ENCODE measurements at places on chromosomes 7 and 10.

- H3K27ac ChIP-seq: no peak overlapping the region
- H3K36me3 ChIP-seq: no peaks in the 10 kb centered on the region
- H3K4me1 ChIP-seq: no peaks in the 10 kb centered on the region
- H3K4me3 ChIP-seq: no peak overlapping the region
- H3K27me3 ChIP-seq: no peaks in the 10 kb centered on the region
These were observed 14.3 kb upstream of the VIPR2 start for GRCh38 chr7:159158888-159159405.

GRCh38 chr10:125068406-125068805, 92.0 kb downstream of the CTBP2 start:
- H3K4me1 ChIP-seq: peaks cover 17% of the 10 kb centered on the region
- H3K27me3 ChIP-seq: peaks cover 61% of the 10 kb centered on the region
- no peak overlapping the region for H3K27ac ChIP-seq
- no peak overlapping the region for H3K4me3 ChIP-seq
- H3K36me3 ChIP-seq: no peaks in the 10 kb centered on the region

GRCh38 chr7:47669178-47669891, 87.4 kb upstream of the TNS3 start:
- no peaks in the 10 kb centered on the region for H3K27me3 ChIP-seq
- peak overlapping the region; percentile 19 for H3K4me3 ChIP-seq
- no peaks in the 10 kb centered on the region for H3K36me3 ChIP-seq
- H3K27ac ChIP-seq: peak overlapping the region; percentile 97
- peak; percentile 96 for ATAC-seq
- peaks cover 62% of the 10 kb centered on the region for H3K4me1 ChIP-seq

GRCh38 chr10:68973975-68974374, 14.6 kb upstream of the KIFBP start:
- ATAC-seq: no peak
- no peak overlapping the region for H3K4me3 ChIP-seq
- no peaks in the 10 kb centered on the region for H3K4me1 ChIP-seq
- H3K27ac ChIP-seq: peak overlapping the region; percentile 32

- H3K27me3 ChIP-seq: peaks cover 95% of the 10 kb centered on the region
- peaks cover 16% of the 10 kb centered on the region for H3K4me1 ChIP-seq
- H3K36me3 ChIP-seq: peaks cover 6% of the 10 kb centered on the region
- ATAC-seq: no peak
These were observed 2.7 kb downstream of the CHAT start for GRCh38 chr10:49616421-49617101.

DNA sequence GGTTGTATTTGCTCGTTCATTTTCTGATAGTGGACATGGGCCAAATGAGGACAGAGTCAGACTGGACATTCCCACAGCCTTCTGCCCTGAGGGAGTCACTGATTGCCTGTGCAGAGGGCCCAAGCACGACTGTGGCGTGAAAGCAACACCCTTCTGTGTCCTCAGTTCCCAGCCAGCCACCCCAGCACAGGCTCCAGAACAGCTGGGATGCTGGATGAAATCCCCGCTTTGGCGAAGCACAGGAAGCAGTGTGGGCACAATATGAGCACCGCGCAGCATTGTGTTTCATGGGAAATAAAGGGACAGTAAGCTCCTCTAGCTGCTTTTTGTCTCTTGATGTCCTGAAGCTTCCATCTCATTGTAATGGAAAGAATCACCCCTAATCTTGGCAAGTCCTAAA, 20.5 kb downstream of the TRIL start:
- peaks cover 55% of the 10 kb centered on the region for H3K27me3 ChIP-seq
- H3K4me3 ChIP-seq: no peak overlapping the region
- ATAC-seq: no peak
- no peak overlapping the region for H3K27ac ChIP-seq

DNA sequence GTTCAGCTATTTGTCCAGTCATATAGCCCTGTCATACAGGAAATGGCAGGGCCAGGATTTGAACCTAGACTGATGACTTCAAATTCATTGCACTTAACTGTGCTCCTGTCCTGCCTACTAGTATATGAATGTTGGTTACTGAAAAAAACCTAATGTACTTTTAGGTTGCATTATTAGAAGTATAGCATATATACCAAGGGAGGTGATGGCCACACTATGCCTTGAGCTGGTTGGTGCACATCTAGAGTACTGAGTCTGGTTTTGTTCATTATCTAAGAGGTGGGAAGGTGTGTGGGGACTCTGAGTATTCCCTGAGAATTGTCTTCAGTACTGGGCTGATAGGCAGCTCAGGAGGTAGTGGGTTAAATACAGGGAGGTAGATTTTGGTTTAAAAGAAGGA, 88.0 kb downstream of the NEURL1 start:
- peaks cover 5% of the 10 kb centered on the region for H3K4me1 ChIP-seq
- no peak for ATAC-seq
- no peaks in the 10 kb centered on the region for H3K36me3 ChIP-seq

DNA sequence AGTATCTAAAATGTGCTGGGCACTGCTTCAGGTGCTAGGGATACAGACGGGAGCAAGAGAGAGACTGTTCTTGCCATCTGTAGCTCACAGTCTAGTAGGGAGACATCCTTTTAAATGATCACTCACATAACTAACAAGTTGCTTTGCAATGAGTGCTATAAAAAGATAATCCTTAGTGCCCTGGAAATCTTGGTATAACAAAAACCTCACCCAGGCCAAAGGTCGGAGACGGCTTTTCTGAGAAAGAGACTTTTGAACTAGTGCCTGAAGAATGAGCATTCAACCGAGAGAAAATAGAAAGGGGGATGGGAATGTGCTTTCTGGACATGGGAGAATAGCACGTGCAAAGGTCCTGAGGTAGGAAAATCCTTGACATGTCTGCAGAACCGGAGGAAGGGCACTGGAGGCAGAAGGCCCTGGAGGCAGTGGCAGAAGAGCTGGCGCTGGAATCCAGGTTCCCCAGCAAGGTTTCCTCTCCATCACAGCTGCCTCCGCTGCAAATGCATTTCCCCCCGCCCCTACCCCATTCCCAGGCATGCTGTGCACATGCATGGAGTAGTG, 89.4 kb downstream of the COL13A1 start:
- no peak overlapping the region for H3K27ac ChIP-seq
- H3K4me3 ChIP-seq: no peak overlapping the region
- no peaks in the 10 kb centered on the region for H3K36me3 ChIP-seq
- H3K4me1 ChIP-seq: no peaks in the 10 kb centered on the region
- ATAC-seq: no peak

GRCh38 chr7:35253710-35254495, at the start of gene TBX20:
TBX20 (minus strand) TSS chr7:35254100; CDS start chr7:35253620, 480 bp downstream.
- H3K36me3 ChIP-seq: no peaks in the 10 kb centered on the region
- H3K4me1 ChIP-seq: peaks cover 5% of the 10 kb centered on the region
- no peak within 1 kb of the TSS for H3K27ac ChIP-seq
- peak within 1 kb of the TSS; percentile 61 for H3K4me3 ChIP-seq

GRCh38 chr10:14556285-14556956, 218.3 kb downstream of the FAM107B start:
- peak; percentile 82 for ATAC-seq
- peak overlapping the region; percentile 81 for H3K27ac ChIP-seq
- peak overlapping the region; percentile 30 for H3K4me3 ChIP-seq
- H3K36me3 ChIP-seq: peaks cover 35% of the 10 kb centered on the region
- H3K4me1 ChIP-seq: peaks cover 94% of the 10 kb centered on the region

DNA sequence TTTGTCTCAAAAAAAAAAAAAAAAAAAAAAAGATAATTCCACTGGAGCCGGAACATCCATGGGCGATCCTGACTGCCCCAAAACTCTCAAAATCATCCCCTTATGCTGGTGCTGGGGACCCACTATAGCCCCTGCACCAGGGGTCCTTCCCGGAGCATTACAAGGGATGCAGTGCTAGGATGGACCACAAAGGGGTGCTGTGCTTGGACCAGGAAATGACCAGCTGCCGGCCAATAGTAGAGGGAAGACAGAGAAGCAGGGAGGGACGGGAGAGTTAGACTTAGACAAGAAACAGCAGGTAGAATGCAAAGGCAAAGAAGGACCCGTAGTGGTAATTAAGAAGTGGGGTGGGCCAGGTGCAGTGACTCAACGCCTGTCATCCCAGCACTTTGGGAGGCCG, 40.5 kb downstream of the RCC1L start:
- H3K36me3 ChIP-seq: peaks cover 11% of the 10 kb centered on the region
- no peak overlapping the region for H3K27ac ChIP-seq
- no peaks in the 10 kb centered on the region for H3K27me3 ChIP-seq
- ATAC-seq: no peak

- H3K4me1 ChIP-seq: no peaks in the 10 kb centered on the region
- H3K36me3 ChIP-seq: no peaks in the 10 kb centered on the region
- H3K4me3 ChIP-seq: no peak overlapping the region
- no peak for ATAC-seq
- H3K27ac ChIP-seq: no peak overlapping the region
These were observed 10.1 kb downstream of the TBATA start for GRCh38 chr10:70774810-70775678.

DNA sequence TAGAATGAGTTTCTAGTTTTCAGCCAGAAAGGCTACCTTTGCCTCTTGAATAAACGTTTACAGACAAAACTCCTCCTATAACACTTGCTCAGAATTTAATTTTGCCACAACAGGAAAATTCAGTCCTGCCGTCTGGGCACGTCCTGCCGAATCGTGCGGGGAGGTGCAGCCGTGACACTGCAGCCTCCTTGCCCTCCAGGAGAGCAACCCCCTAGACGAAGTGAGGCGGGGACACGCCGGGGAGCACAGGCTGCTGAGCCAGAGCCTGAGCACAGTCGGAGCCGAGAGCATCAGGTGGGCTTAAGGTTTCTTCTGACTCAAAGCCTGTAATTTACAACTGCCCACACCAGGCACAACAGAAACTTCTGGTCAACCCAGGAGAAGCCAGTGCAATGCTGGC, 102.3 kb downstream of the DYNC2I1 start:
- H3K4me1 ChIP-seq: peaks cover 18% of the 10 kb centered on the region
- no peak for ATAC-seq
- H3K4me3 ChIP-seq: peak overlapping the region; percentile 66
- H3K27me3 ChIP-seq: peaks cover 23% of the 10 kb centered on the region

- ATAC-seq: peak; percentile 22
- peak overlapping the region; percentile 25 for H3K27ac ChIP-seq
- peaks cover 64% of the 10 kb centered on the region for H3K4me1 ChIP-seq
- no peaks in the 10 kb centered on the region for H3K36me3 ChIP-seq
These were observed 63.0 kb downstream of the INSIG1 start for GRCh38 chr7:155360495-155361345.

GRCh38 chr10:124588736-124589490, 127.3 kb downstream of the LHPP start:
- no peak for ATAC-seq
- no peak overlapping the region for H3K27ac ChIP-seq
- H3K36me3 ChIP-seq: no peaks in the 10 kb centered on the region
- H3K27me3 ChIP-seq: no peaks in the 10 kb centered on the region
- H3K4me1 ChIP-seq: peaks cover 53% of the 10 kb centered on the region

DNA sequence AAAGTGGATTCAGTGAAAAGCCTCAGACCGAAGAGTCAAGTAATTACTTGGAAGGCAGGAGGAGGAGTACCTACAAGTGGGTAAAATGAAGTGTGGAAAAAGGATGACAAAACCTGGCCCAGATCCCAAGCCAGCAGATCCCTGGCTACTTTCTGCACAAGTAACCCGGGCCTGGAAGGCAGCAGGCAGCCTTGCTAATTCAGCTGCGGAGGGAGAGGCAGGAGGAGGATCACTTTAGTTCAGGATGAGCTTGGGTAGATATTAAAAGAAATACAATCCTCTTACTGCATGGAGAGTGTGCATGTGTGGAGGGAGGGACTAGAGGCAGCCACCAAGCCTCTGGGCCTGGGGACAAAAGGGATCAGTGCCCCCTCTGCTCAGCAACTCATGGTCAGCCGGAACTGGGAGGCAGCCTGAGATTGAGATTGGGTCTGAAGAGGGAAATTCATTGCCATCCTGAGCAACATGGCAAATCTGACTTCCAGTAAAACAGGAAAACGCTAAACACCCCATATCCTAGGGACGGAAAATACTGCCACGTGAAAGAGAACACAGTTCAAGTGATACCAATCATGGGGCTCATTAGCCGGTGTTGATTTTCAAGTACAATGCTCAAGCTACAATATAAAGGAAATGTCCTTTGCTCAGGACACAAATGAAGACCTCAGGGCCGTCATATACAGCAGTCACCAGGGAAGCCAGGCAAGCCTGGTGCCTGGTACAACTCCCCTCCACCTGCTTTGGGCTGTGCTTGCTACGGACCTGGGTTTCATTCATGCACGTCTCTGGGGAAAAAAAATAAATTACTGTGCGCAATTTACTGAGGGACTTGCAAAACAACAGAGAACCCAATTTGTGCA, 1.3 kb downstream of the AMPH start:
- ATAC-seq: no peak
- H3K27me3 ChIP-seq: peaks cover 62% of the 10 kb centered on the region
- H3K27ac ChIP-seq: no peak overlapping the region
- peak overlapping the region; percentile 13 for H3K4me3 ChIP-seq
- H3K36me3 ChIP-seq: peaks cover 9% of the 10 kb centered on the region

DNA sequence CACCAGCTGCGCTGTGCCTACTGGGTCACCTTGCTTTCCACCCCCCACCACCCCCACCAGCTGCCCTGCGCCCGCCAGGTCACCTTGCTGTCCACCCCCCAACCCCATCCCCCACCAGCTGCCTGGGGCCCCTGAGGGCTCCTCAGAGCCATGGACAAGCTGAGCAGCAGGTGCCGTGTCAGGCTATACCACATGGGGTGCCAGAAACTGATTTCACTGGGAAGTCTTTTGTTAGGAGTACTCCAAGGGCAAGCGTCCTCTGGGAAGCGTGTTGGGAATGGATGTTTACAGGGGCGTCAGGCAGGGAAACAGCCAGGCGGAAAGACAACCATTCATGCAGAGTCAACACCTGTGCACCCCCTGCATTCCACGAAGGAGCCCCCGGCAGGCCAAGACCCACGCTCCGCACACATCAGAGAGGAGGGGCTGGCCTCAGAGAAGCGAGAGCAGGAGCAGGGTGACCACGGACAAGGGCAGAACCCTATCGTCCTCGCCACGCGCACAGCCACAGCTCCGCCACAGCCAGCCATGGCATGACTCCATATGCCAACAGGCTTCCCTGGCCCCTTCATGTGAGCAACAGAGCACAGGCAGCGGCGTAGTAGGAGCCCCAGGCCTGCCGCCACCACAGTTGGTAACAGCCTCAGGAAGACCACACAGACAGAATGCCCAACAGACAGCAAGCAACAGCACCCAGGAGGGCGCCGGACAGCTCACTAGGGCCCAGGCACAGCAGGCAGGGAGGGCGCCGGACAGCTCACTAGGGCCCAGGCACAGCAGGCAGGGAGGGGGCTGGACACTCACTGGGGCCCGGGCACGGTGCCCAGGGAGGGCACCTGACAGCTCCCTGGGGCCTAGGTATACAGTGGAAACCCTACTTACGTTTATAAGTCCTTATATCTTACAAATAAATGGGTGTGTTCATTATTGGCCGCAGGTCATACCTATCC, 180.8 kb downstream of the MAD1L1 start:
- H3K4me3 ChIP-seq: no peak overlapping the region
- no peak overlapping the region for H3K27ac ChIP-seq
- H3K27me3 ChIP-seq: no peaks in the 10 kb centered on the region
- ATAC-seq: no peak
- H3K4me1 ChIP-seq: peaks cover 54% of the 10 kb centered on the region
- peaks cover 31% of the 10 kb centered on the region for H3K36me3 ChIP-seq

All from stimulated activated memory B cell treated with anti-CD40 and anti-IgM and Interleukin-4, amounts not matched to agents 10 μg/mL and 1 μg/mL and 100 μg/mL, for 72 hours (primary cell).